AML-193 (cell line): ENCODE measurements at places on chromosomes 7 and 10.

- DNase-seq = no peak
These were observed 901.2 kb downstream of the KCNMA1 start for GRCh38 chr10:76736392-76736791.

DNA sequence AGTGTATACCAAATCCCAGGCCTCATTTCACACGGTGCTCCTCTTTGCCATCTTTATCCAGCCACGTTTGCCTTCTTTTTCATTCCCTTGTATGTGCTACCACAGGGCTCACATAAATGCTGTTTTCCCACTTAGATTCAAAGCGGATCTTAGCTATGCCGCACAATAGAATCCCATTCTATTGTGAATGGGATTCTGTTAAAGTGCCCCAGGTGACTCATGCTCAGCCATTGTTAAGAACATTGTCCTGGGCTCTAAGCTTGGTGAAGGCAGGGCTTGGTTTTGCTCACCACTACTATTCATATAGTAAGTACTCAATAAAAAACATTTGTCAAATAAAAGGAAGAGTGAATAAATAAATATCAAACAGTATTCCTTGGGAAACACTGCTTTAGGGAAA lies 72.3 kb upstream of the PHYHIPL start:
- no peak for DNase-seq

- DNase-seq = no peak
These were observed 15.5 kb downstream of the RPP38 start for GRCh38 chr10:15112657-15113056.

- no peak for DNase-seq
These were observed 13.8 kb downstream of the CDHR3 start for GRCh38 chr7:105976868-105977267.
